NCI-H1048 (cell line): ENCODE measurements at places on chromosomes 3 and 15.

- DNase-seq, result no peak
Measured at GRCh38 chr3:146052056-146052790, 108.8 kb downstream of the PLOD2 start.

GRCh38 chr15:87707071-87707470, 549.5 kb downstream of the NTRK3 start:
- DNase-seq, result no peak

DNA sequence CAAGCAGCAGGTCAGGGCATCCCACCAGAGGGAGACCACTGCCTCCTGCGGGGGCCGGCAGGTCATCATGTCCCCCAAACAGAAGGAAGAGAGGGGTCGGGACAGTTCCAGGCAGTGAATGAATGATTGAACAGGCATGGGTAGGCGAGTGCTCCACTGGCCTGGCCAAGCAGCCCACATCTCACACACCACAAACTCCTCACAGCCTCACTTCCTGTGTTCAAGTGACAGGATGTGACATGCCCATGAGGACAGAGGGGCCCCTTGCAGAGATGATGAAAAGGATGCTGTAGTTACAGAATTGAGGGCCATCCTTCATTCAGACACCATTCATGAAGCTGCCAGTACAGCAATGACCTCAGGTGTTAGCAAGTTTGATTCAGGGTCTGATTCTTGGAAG, 3.7 kb downstream of the IQSEC1 start:
- DNase-seq, result no peak

DNA sequence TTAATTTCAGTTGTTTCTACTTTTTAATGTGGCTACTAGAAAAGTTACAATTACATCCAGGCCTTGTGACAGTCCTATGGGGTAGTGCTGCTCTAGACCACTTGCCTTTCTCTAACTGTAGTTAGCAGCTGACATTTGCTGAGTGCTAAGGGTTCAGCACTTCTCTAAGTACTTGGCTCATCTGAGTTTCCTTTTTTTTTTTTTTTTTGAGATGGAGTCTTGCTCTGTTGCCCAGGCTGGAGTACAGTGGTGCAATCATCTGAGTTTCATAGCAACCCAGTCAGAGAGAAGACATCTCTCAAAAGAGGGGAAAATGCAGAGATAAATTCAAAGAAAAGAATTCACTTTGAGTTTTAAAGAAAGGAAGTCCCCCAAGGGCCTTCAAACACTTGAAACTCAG, 130.8 kb downstream of the MYLK start:
- DNase-seq, result no peak
